Stimulated activated CD8-positive, alpha-beta memory T cell treated with anti-CD3 and anti-CD28 coated beads, Interleukin-12 subunit alpha, Interleukin-12 subunit beta, amount 100 ng/mL, for 4 hours (primary cell): ENCODE measurements at places on chromosomes 7 and 10.

DNA sequence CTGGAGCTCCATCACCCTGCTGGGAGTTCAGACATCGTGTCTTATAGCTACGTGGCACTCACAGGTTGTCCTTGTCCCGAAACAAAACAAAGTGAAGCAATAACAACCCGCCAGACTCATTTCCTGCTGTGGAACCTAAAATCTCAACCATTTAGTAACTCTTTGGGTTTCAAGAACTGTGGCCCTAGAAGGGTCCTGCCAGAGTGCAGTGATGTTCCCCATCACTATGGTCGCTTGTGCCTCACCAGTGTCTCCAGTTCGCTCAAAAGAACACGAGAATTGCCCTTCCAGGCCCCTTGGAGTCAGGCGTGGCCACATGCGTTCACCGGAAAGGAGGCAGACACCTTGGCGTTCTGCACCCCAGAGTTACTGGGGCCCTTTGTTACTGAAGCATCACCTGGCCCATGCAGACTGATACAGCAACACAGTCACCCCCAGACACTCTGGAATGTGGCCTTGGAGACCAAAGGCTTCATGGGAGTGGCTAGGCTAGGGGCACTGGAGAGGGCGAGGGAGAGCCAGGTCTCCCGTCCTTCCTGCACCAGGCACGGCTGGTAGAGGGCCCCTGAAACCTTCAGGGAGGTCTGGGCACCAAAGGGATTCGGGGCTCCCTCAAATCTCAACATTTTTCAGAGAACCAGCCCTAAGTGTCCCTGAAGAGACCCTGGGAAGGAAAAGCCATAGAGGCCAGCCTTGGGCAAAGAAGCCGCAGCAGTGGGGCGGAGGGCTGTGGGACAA lies 908 bp downstream of the CRYGN start:
- DNase-seq, result no peak

GRCh38 chr10:21732067-21732772 lies 198.2 kb downstream of the MLLT10 start:
- DNase-seq, result no peak

DNA sequence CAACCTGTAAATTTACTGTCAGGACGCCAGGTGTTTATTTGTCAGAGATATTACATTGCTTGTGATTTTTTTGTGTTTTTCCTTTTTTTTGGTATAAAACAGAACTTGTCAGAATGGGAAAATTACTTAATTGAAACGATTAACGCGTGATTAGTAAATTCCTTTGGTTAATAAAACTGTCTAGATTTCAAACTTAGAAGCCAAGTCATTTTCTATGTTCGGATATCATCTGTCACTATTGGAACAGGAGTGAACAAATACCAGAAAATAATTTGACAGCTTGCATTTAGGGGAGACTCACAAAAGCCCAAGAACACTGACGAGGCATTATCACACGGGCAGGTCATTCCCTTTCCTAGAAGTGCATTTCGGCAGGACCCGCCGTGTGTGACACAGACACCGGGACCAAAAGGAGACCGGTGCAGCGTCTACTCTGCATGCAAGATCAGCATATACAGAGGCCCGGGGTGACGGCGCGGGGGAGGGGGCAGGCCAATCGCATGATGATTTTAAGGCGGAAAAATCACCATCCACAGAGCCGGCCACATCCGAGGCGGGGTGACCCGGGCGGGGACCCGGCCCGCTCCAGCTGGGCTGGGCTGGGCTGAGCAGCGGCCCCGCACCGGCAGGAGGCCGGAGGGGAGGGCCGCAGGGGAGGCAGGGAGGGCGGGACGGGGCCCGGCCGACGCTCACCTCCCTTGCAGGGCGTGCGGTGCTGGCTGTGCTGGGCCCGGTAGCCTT lies 841 bp downstream of the GLUD1 start:
- DNase-seq, result peak; percentile 50

- DNase-seq, result no peak
Measured at GRCh38 chr10:72276013-72276387, 2.3 kb downstream of the DDIT4 start.

- no peak for DNase-seq
Measured at GRCh38 chr7:44366986-44367385, 41.6 kb upstream of the CAMK2B start.

GRCh38 chr7:84336303-84336702 lies 141.7 kb upstream of the SEMA3A start:
- DNase-seq, result no peak

GRCh38 chr10:25815999-25816768 lies 117.8 kb upstream of the MYO3A start:
- no peak for DNase-seq

DNA sequence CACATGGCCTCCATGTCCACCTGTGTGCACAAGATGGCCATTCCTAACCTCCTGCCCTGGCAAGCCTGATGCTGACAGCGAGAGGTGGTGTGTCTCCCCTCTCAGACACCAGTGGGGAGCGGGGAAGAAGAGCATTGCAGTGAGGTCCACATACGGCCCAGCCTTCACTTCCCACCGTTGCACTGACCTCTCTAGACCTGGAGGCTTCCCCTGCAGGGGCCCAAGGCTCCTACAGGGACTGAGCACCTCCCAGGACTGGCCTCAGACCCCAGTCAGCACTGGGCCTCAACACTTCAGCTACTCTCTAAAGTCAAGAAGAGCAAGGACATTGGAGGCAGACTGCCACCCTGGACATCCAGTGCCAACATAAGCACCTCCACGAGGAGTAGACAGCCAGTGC lies 15.9 kb downstream of the STK32C start:
- DNase-seq, result no peak

- DNase-seq, result no peak
Measured at GRCh38 chr7:29370531-29371314, 176.1 kb downstream of the CHN2 start.

DNA sequence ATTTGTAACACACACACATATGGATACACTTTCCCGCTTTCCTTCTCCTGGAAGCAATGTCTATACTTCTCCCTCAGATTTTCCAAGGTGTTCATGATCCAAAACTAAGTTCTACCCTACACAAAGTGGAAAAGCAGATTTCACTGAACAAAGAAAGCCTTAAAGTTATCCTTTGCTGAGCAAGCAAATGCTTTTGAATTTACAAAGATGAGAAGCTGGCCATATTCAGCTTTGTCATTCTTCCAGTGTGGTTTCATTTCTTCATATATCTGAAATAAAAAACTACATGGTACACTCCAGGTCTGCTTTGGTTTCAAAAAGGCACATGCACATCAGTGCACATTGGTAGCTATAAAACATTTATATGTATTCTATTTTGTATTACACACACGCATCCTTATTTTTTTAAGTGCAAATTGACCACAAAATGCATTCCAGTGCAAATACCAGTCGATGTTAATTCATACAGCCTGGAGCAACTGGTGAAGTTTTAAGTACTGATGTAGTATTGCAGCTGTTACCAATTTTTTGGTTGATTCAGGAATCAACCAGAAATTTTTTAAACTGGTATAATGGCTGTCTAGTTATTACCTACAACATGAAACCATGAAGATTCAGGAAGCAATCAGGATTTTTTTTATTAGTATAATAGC lies 65.5 kb upstream of the SRPK2 start:
- no peak for DNase-seq

- no peak for DNase-seq
Measured at GRCh38 chr7:121908042-121908441, 35.1 kb downstream of the PTPRZ1 start.
